ENCODE measurements at places on chromosomes 3 and 15.

GRCh38 chr3:195892105-195893043 is 16.0 kb downstream of the TNK2 start:
- no peak for DNase-seq

DNA sequence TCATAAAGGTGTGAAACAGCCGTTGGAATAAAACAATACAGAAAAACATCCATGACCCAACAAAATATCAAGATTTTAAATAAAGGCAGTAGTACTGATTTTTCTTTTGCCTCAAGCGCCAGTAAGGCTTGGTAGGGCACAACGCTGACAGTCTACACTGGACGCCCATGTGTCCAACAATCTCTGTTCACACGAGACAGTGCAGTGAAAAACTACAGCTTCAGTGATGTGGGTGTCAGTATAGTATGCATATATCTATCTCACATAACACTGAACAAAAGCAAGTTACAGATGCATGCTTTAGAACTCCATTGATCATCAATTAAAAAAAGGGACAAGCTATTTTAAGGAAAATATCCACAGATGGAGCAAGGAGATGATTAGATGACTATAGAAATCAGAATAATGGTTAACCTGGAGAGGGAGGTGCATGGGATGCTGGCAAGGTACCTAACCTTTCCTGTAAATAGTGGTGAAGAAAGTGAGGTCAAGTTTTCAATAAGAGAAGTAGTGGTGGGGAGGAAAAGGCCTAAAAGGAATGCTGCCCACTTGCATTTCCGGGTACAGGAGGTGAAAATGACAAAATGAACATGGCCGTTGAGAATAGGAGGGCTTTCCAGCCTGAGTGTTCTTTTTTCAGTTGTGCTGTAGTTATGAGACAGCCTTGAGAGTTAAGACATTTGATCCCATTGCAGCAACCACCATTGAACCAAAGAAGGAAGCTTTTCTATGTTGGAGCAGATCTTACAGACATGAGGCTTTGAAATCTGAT is 42.7 kb downstream of the CTNNB1 start:
- DNase-seq, result no peak

DNA sequence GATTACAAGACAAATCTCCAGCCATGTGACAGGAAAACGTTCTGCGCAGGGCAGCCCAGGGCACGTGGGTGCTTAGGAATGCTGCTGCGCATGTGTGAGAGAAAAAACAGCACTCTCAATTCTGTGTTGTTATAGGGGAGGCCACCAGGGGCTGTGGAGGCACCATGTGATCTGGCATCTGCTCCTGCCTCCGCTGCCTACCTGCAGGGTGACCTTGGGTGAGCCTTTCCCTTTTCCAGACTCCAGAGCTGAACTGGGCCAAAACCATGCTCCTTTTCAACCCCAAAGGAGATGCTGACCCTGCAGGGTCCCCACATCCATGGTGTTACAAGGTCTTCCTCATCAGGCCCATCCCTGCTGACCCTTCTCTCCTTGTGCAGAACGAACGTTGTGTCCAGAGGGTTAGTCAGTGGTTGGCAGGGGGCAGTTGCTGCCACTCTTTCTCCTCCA is 81.5 kb upstream of the RASGRF1 start:
- DNase-seq, result peak; percentile 12

DNA sequence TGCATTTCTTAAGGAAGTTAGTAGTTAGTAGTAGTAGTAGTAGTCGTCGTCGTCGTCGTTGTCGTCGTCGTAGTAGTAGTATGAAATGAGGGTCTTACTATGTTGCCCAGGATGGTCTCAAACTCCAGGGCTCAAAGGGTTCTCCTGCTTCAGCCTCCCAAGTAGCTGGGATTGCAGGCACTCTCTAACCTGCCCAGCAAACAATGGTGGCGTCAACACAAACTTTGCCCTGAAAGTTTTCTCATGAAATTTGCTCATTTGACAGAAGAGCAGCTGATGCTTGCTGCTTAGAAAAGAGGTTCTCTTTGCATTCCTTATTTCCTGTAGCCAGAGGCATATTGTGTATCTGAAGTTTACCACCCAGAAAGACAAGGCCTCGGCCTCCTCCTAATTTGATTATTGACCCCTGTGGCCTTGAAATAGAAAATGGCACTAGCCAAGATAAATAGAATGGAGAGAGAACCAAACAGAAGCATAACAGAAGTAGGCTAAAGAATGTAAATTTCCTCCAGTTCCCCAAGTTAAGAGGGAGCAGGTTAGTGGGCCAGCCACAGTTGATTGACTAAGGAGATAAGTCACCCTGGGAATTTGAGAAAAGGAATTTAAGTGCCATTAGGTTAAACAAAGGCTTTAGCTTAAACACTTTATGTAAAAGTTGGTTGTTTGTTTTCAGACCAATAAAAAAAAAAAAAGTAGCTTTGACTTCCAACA is 166.2 kb upstream of the ROBO2 start:
- DNase-seq, result no peak

DNA sequence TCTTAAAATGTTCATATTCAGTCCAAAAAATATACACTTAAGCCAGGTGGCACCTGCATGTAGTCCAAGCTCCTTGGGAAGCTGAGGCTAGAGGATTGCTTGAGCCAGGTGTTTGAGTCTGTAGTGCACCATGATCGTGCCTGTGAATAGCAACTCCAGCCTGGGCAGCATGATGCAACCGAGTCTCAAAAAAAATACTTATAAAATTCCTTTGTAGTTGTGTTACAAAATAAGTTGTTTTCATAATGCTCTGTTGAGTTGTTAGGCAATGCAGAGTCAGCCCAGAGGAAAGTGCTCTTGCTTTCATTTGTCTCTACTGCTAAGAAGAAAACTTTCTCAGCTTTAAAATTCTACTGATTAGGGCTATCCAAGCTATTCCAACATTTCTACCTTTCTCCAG is 442.8 kb upstream of the ARRDC4 start:
- no peak for DNase-seq

DNA sequence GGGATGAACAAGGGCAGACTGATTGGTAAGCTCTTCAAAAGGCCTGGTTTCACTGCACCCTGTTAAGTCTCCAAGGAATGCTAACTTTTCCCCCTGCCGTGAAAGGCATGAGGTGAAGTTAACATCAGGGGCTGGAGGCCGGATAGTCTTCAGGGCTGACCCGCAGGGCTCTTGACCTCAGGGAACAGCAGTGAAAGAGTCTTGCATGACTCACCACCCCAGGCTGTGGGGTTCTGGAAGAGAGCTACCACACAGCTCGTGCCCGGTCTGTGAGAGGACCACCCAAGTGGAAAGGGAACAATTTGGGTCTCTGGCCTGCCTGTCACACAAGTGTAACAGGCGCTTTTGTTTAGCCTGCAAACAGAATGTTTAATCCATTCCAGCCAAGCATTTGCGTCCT is 504.9 kb downstream of the EDEM1 start:
- no peak for DNase-seq

DNA sequence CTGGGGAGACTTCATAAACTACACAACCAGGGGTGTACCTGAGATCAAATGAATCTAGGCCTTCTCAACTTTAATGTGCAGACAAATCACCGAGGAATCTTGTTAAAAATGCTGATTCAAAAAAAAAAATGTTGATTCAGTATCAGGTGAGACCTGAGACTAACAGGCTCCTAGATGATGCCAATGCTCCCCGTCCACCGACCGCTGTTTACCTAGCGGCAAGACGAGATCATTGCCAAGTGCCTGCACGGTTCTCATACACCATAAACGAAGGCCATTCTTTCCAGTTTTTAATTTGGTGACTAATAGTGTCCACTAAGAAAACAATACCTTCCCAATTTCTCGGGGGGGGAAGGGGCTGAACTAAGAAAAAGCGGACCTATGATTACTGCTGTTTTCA is 2.5 kb upstream of the FSIP1 start:
- peak; percentile 39 for DNase-seq

GRCh38 chr15:47888385-47889100 is 171.2 kb downstream of the SEMA6D start:
- DNase-seq, result no peak

DNA sequence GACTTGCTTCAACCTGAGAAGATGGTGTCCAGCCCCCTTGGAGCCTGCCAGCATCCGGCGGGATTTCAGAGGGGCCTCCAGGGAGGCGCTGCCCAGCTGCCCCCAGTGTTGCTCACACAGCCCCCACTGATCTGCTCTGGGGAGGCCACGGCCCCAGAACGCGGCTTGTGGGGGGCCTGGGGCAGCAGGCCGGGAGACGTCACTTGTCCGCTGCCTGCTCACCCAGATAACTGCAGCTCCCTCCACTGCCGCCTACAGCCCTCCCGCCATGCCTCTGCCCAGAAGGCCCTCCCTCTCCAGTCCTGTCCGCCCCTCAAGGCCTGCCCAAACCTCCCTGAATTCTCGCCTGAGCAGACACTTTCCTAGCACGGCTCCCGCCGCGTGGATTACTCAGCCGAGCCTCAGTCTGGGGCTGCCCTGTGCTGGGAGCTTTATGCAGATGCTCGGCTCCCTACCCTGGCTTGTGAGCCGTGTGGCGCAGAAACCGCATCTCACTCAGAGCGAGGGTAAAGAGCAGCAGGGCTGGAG is 17.2 kb upstream of the ADIPOQ start:
- DNase-seq, result peak; percentile 24

- no peak for DNase-seq
Observed at GRCh38 chr3:142168514-142168913, 19.2 kb upstream of the TFDP2 start.

- no peak for DNase-seq
Observed at GRCh38 chr3:72494626-72495025, 353.6 kb downstream of the SHQ1 start.

- peak; percentile 25 for DNase-seq
Observed at GRCh38 chr3:113536627-113537101, 4.3 kb downstream of the SIDT1 start.

Data from DMS53 (cell line).